ENCODE measurements at places on chromosomes 12 and 14. TPM values are rescaled to one million over a fixed set of nuclear protein-coding genes. Genes with fewer than 3 reads are reported as not detected.

The TSPAN8 gene
- not detected for total RNA-seq

DNA sequence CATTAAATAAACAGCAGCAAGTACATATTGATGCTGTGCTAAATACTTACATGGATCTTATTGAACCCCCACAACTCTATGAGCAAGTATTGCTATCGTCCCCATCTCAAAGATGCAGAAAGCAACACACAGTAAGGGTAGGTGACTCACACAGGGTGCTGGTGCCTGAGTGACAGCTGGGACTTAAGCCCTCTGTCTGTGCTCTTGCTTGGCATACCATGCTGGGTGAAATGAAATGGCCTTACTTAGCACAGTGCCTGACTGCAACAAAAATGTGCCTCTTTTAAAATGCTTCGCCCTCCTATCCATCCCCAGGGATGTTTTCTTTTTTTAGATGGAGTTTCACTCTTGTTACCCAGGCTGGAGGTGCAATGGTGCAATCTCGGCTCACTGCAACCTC lies 788 bp downstream of the TEX52 start:
- DNase-seq, result no peak

DNA sequence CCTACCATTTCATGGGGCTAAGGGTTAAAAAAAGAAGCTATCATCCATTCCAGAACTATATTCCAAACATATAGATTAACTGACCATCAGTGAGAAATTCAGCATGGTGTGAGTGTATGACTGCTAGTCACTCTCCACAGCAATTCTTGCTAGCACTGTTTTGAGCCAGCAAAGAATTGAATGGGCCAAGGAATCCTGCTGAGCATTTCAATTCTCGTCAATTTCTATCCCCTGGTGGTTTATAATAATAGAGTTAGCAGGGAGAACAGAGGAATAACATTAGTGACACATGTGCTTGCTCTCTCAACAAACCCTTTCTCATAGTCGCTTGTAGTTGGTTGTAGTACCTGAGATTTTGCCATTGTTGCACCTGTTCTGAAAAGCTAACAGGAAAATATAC lies 7.2 kb downstream of the MBIP start:
- DNase-seq, result no peak

DNA sequence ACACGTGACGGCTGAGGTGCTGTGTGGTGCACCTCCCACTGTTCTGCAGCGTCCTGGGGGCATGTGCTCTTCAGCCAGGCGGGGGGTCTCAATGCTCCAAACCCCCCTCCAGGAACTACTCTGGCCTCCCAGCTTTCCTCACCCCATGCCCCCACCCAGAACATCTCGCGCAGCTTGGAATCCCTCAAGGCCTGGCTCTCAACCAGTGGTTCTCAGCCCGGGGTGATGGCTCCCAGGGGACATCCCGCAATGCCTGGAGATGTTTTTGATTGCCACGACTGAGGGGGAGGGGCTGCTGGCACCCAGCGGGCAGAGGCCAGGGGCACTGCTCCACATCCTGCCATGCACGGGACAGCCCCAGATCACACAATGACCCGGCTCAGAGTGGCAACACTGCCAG lies 78.9 kb upstream of the DICER1 start:
- no peak for DNase-seq
